NCI-H2107 (cell line): ENCODE measurements at places on chromosomes 7 and 10.

GRCh38 chr7:69800495-69800894, 202.2 kb downstream of the AUTS2 start:
- no peak for DNase-seq

DNA sequence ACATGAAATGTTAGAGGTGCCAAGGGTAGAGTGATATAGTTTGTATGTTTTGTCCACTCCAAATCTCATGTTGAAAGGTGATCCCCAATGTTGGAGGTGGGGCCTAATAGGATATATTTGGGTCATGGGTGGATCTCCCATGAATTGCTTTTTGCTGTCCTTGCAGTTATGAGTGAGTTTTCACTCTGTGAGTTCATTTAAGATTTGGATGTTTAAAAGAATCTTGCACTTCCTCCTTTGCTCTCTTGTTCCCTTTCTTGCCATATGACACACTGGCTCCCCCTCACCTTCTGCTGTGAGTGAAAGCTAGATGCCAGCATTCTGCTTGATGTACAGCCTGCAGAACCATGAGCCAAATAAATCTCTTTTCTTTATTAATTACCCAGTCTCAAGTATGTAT, 269.2 kb downstream of the ZWINT start:
- DNase-seq: no peak

DNA sequence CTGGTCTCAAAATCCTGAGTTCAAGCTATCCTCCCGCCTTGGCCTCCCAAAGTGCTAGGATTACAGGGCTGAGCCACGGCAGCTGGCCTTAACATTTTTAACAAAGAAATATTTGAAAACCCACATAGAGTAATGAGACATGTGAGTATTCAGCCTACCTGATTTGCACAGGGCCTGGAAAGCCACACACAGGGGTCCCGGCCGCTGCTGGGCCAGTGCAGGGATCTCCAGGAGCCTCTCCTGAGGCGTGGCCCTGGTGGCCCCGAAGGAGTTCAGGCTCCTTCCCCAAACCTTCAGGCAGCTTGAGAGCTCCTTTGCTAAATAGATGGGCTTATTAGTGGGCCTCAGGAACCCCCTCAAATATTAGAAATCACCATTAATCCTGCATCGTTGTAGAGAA, 18.7 kb downstream of the CNPY1 start:
- no peak for DNase-seq

DNA sequence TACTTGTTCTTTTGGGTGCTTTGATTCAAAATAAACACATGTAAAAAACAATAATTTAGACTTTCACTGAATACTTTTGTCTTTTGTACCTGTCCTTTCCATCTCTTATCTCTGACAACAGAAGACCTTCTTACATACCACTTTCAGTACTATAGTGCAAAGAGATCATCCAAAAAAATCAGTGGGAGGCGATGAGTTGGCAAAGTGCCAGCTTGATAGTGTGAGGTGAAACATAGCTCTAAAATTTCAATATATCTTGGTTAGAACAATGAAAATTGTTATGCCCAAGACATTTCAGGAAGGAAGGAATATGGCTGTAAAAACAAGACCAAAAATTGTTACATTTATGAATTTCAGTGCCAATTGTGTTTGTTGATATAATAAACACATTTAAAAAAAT, 390.2 kb upstream of the COBL start:
- no peak for DNase-seq

GRCh38 chr10:114879541-114880158, 58.1 kb downstream of the FHIP2A start:
- no peak for DNase-seq

- DNase-seq: no peak
Observed at GRCh38 chr7:1226186-1226901, 6.3 kb upstream of the UNCX start.

- no peak for DNase-seq
Observed at GRCh38 chr10:15253951-15254807, 85.7 kb upstream of the NMT2 start.

DNA sequence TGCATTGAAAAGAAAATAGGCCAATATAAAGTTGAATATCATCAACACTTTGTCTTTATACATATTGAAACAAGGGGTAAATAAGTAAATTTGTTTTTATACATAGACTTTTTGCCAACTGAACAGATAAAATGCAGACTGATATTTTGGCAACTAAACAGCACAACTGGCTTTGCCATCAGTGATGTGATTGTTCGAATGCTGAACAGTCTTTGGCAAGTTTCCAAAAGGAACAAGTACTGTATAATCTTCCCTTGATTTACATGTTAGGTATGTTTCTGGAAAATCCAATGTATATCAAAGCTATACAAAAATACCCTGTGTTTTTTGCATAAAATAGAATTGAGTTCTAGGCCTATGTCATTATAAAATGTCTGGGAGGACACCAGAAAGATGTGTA, 18.2 kb upstream of the ANKRD1 start:
- no peak for DNase-seq

DNA sequence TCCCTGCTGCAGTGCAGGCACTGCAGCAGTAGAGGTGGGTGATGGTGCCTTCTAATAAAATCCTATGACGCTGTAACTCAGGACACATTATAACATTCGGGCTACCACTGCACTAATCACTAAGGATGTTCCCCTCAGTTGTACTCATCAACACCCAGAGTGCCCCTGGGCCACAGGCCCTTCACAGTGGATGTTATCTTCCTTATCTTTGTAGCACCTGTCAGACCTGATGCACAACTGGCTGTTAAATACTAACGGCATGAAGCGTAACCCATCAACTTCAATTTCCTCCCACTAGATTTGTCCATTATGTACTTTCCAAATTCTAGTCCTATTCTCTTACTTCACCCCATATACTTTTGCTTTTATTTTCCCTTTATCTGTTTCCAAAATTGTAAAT, 66.3 kb downstream of the PARD3 start:
- no peak for DNase-seq

DNA sequence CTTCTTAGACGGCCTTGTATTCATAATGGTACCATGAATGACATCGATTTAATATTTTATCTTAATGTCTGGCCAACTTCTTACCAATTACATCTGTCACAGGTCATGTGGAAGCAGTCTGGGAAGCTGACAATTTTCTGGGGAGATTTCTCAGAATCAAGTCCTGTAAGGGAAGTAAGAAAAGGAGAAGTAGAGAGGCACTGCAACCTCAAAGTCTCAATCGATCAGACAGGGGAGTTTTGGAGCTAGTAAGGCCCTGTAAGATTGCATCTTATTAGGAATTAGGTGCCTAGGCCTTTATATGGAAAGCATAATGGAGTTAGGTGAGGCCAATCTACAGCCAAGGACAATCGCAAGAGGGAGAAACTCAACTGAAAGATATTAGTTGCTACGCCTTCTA, 694.6 kb upstream of the SORCS1 start:
- no peak for DNase-seq

DNA sequence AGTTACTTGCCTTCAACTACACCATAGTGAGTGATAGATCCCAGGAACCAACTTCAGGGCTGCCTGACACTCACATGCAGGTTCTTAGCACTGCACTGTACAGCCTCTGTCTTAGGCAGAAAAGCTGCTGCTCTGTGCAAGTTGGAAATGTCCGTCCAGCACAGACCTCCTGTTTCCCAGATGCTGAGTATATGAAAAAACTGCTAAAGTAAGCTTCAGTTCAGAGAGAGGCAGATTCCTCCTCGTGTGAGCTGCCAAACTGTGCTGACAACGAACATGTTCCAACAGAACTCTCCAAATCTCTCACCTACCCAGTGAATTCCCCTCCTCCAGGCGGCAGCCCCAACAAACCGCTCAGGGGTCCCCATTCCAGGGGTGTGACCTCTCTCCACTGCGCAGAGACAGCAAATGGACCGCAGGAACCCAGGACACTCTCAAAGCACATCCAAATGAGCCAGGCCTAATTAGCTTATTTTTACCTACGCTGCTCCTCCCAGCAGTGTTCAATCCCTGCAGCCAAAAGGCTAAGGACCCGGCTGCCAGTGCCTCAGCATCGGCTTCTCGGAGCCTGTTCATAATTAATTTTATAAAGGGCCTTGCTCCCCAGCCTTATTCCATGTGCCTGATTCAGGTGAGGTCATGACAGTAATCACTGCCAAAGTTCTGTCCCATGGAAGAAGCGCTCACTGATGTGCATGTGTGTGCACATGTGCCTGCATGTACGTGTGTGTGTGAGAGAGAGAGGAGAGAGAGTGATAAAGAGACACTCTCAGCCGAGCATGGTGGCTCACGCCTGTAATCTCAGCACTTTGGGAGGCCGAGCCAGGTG, 159.5 kb upstream of the AUTS2 start:
- DNase-seq: no peak

DNA sequence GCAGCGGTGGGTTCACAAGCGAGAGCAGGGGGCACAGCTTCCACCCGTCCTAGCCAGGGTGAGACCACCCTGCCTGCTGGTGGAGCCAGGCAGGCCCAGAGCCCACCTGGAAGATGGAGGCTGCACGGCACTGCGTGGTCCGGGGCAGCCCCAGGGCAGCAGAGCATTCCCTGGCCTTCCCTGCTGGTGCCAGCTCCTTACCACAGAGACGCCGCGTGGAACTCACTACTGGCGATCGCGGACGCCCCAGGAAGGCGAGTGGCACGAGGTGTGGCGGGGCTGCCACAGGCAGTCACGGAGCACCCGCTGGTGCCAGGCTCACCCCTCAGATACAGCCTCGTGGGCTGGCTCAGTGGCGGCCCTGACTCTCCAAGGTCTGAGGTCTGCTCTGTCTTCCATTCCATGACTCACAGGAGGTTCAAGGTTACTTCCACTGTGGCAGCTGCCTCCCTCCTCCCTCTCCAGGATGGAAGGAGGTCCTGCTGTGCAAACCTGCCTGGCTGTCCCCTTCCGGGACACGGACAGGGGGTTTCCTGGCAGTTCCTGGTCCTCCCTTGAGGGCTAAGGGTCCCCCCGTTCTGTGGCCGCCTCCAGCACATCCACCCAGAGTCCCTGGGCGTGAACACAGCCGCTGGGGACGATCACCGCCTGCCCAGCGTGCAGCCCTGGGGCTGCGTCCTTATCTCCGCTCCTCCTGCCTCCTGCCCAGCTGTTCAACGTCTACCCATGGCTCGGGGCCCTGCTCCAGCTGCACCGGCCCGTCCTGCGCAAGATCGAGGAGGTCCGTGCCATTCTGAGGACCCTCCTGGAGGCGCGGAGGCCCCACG, 3.1 kb downstream of the CYP2W1 start:
- DNase-seq: no peak

DNA sequence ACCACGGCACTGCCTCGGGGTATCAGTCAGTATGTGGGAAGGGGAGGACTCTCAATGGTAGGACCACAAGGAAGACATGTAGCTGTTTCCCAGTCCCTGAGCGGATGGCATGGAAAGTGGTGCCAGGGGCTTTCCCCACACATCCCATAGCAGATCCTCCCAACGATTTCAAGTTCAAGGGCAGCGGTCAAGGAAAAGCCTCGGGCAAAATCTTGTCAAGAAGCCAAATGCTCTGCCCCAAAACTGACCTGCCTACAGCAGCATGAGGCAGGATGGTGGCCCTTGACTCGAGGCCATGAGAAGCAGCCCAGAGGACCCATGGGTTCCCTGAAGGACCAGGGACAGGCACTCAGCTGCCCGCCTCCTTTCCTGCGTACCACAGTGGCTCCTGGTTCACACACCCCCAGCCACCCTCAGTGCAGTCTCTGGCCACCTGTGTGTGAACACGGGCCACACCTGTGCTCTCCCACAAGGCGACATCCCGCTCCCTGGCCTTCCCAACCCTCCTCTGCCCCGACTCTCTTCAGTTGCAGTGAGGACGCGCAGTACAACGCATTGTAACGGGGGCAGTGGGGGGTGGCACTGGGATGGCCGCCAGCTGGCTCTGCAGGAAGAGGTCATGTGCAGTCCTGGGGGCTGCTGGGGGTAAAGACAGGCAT, 43.6 kb downstream of the CTBP2 start:
- DNase-seq: no peak

- no peak for DNase-seq
Observed at GRCh38 chr10:79063661-79064492, 4.9 kb upstream of the ZMIZ1 start.

DNA sequence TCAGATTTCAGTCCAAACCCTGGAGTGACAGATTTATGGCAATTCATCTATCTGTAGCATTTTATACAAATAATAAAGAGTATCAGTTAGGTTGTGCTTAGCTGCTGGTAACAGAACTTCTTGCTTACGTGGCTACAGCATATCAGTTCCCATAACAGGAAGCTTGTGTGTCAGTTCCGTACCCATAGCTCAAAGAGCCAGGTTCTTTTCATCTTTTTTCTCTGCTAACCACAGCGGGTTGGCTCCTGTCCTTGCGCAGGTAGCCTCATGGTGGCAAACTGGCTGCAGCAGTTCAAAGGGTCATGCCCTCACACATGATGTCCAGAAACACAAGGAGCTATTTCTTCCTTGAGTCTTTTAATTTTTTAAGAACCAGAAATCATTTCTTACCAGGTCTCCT, 1041.8 kb downstream of the GATA3 start:
- no peak for DNase-seq

GRCh38 chr10:73494877-73495225, 973 bp downstream of the PPP3CB start:
- DNase-seq: no peak

- DNase-seq: no peak
Observed at GRCh38 chr10:73653195-73653594, 2.6 kb downstream of the SYNPO2L start.

GRCh38 chr10:125032474-125033020, 90.6 kb downstream of the ZRANB1 start:
- no peak for DNase-seq

- no peak for DNase-seq
Observed at GRCh38 chr7:123417580-123417979, 116.8 kb downstream of the IQUB start.

GRCh38 chr10:123890756-123891143, 857 bp downstream of the CPXM2 start:
- DNase-seq: no peak

DNA sequence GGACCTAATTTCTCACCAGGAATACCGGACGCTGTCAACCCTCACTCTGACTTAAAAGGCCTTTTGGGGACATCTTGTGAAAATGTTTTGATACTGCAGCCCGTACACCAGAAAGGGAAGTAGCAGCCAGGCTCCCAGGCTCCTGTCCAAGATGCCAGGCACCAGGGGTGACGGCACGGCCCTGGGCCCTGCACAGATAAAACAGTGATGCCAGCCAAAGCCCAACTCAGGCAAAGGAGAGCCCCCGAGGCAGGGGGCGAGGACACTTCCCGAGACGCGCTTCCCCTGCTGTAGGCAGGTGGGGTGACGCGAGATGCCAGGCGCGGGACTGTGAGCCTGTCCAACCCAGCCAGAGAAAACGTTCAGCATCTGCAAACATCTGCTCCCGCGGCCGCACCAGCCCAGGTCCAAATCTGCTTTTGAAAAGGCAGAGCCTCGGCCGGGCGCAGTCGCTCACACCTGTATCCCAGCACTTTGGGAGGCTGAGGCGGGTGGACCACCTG, 15.7 kb downstream of the ZFAND2A start:
- peak; percentile 64 for DNase-seq

DNA sequence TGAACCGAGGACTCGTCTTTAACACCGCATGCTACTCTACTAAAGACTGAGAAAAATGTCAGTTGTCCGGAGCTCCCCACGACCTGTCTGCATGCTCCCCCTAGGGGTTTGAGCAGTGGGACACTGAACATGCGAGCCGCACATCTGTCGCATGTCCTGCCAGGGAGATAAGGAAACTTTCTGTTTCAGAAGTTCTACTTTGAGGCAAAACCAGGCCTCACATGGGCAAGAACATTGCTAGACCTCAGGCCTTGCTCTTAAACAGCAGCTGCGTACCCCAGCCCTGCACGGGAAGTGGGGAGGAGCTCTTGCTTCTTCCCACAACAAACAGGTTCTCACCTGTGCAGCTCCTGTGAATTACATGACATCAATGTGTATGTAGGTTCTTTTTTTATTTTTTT, 30.3 kb upstream of the HERPUD2 start:
- no peak for DNase-seq

- no peak for DNase-seq
Observed at GRCh38 chr10:37865957-37866803, 8.8 kb upstream of the ZNF248 start.

- DNase-seq: peak; percentile 67
Observed at GRCh38 chr7:50962962-50963374, 180.3 kb upstream of the GRB10 start.
